Esophagus mucosa (tissue), 1 donor: ENCODE measurements at places on chromosomes 12 and 14.
A peak's percentile ranks its signal among the peaks of the same experiment; 100 is the strongest.

DNA sequence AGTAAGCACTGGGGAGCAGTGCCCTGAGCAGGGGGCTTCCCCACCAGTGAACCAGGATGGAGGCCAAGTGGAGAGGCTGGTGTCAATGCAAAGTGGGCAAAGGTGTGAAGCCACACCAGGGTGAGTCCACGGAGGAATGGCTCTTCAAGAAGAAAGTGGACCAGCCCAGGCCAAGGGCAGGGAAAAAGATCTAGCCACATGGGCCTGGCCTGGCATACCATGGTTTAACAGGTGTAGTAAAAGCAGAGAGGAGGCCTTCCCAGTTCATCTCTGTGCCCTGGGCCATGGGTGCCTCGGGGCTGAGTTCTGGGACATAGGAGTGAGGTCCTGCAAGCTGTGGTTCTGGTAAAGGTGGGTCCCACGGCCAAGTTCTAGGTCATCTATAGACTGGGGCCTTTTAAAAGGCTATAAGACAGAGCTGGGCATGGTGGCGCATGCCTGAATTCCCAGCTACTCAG, 153.4 kb downstream of the DPF3 start:
- ATAC-seq: no peak

DNA sequence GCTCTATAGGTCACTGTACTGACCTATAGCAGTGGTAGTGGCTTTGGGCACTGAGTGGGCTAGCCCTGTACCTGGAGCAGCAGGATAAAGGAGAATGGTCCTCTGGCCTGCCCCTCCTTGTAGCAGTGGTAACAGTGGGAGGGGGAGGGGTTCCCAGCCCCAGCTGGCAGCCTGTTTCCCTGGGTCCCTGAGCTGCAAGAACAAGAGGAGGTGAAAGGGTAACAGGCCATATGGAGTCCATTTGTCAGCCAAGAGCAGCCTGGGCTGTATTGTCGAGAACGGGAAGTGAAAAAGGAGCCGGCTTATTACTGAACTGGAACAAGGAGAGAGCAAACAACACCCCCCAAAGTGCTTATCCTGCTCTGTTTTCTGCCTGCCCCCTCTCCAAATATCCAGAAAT, 73.8 kb upstream of the SRSF5 start:
- ATAC-seq: no peak

DNA sequence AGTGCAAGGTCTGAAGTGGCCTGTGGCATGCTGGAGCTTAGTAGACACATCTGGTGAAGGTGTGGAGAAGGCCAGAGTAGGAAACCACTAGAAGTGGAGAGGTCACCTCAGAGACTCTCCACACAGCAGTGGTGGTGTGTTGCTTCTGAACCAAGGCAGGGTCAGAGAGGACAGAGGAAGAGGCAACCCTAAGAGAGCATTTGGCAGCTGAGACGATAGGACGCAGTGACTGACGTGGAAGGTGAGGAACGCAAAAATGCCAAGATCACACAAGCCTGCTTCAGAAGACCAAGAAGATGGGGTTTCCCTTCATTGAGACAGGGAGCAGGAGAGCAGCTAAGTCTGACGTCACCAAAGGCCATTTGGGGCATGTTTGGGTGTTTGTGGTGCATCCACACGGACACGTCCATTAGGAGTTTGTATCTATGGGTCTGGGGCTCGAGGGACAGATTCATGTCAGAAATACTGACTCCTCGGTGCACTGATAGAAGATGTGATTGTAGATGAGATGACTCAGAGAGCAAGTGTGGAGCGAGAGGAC, 338.1 kb downstream of the CACNA1C start:
- ATAC-seq: no peak

DNA sequence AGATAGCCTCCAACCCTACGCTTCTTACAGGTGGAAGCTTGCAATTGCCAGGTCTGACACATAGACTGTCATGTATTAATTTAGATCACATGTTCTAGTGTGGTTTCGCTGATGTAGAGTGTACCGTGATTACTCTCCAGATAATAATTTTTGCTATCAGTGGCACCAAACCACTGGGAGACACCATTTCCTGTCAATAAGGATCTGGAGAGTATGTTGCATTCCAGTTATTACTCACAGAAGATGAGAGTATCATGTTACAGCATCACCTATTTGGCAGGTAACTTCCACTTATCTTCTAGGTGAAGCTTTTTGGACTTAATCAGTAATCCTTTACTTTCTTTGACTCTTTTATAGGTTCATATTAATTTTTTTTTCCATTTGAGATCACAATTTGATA, 147.2 kb downstream of the HELB start:
- ATAC-seq: no peak

- ATAC-seq: no peak
Observed at GRCh38 chr12:89243771-89244170, 108.5 kb downstream of the DUSP6 start.

- ATAC-seq: no peak
Observed at GRCh38 chr12:127941332-127941731, 325.6 kb upstream of the TMEM132C start.

- ATAC-seq: peak; percentile 20
Observed at GRCh38 chr14:89276424-89276975, 140.5 kb downstream of the FOXN3 start.

- ATAC-seq: no peak
Observed at GRCh38 chr12:84648425-84648824, 264.2 kb downstream of the SLC6A15 start.

DNA sequence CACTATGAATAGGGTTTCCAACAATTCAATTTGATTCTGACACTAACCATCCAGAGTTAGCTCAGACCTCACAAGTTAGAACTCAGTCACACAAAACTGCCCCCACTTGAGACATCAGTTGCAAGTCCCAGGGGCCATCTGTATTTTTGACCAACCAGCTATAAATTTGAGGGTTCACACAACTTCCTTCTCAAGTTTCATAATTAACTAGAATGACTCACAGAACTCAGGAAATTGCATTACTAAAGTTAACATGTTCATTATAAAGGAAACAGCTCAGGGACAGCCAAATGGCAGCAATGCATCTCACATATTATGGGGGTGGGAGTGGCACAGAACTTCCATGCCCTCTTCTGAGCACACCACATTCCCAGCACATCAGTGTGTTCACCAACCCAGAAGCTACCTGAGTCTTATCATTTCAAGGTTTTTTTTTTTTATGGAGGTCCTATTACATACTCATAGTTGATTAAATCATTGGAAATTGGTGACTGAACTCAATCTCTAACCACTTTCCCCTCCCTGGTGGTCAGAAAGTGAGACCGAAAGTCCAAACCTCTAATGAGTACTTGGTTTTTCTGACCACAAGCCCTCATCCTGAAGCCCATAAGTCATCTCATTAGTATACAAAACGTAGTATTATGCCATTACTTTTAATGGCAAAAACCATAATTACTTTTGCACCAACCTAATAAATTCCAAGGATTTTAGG, 1721.5 kb upstream of the SEL1L start:
- no peak for ATAC-seq

DNA sequence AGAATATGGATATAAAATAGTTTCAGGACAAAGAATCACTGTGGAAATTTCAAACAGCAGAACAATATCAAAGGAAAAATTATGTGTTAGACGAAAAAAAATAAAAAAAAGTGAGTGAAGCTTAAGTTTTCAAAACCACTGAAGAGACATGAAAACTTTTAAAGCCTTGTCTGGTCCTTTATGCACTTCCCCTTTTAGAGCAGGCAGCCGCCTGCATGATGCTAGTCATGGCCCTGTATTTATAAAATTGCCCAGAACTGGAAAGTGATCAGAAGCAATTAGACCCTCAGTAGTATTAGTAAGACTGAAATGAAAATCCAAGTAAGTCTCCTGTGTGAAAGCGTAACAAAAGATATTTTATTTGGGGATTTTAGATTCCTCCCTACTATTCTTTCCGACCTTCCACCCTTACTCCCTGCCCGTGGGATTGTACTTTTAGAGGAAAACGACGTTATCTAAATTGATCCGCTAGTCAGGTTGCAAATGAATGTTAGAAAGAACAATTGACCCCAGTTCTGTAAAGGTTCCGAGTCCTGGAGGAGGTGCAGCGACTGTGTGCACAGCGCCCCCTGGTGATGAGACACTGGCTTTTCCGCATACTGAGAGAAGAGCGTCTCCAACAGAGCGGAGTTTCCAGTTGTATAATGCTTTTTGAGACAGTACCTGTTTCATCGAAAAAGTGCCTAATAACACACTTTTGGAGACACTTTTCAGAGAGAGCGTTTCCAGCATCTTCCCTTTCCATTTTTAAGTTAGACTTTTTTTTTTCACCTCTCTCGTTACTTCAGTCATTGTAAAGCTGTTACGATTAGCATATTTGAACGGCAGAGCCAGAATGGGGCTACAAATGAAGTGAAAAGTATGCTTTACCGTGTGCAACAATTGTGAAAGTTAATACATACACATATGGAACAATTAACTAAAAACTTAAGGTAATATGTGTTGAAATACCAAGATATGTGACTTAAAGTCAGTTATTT, 12.4 kb downstream of the MGST1 start:
- peak; percentile 36 for ATAC-seq

GRCh38 chr14:89621009-89621421, 204.0 kb upstream of the FOXN3 start:
- ATAC-seq: no peak

DNA sequence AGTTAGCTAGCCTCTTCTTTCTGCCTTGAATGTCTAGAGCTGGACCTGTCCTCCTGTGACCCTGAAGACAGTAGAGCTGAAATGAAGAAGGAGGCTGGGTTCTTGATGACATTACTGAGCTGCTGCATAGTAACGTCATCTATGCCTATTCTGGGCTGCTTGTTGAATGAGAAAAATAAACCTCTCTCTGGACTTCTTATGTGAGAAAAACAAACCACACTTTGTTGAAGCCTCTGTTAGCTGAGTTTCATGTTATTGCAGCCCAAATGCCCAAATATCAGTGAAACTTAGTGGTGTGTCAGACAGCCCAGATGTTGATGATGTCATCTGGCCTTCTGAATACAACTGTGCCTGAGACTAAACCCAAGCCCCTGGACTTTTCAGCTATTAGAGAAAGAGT, 67.0 kb upstream of the MAX start:
- ATAC-seq: no peak

- peak; percentile 47 for ATAC-seq
Observed at GRCh38 chr14:35051796-35052195, 5.7 kb downstream of the FAM177A1 start.

DNA sequence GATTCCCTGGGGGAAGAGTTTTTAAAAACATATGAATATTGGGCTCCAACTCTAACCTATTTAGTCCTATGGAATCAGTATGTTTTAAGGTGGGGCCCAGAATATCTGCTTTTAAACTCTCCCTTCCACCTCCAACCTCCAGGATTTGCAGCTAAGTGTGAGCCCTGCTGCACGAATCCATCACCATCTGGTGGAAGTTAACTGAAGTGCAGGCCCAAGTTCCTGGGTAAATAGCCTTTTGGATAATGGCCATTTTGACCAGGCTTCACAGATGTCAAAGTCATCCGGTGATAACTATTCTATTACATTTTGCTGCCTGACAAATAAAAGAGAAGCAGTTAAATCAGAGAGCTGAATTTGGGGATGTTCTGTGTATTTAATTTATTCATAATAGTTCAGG, 58.1 kb upstream of the RMST start:
- ATAC-seq: peak; percentile 29

GRCh38 chr12:26295001-26295400, 99.6 kb downstream of the SSPN start:
- no peak for ATAC-seq

- no peak for ATAC-seq
Observed at GRCh38 chr14:44782775-44783238, 178.9 kb downstream of the KLHL28 start.

- ATAC-seq: no peak
Observed at GRCh38 chr14:101114726-101115515, 211.4 kb upstream of the RTL1 start.

- no peak for ATAC-seq
Observed at GRCh38 chr14:56064513-56064912, 53.7 kb upstream of the PELI2 start.

DNA sequence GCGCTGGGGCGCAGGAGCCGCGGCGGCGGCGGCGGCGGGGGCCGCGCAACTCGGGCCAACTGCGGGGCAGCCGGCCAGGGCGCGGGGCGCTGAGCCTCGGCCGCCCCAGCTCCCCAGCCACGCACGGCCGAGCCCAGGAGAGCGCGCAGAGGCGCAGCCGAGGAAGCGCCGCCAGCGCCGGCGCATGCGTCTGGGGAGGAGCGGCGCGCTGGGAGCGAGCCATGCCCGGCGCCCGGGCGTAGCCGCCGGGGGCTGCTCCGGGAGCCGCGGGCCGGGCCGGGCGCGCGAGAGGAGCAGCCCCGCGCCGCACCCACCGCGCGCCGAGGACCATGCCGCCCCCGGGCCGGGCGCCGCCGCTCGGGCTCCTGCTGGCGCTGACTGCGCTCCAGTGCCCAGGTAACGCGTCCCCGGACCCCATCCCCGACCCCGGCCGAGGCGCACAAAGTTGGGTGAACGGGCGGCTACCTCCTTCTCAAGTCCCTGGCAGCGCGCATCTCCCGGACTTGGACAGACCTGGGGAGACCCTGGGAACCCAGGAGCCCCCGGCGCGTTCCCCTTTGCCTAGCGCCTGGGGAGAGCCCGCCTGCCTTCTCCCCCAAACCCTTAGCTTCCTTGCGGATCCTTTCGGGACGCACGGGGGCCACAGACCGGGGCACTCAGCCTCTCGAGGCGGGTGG, 121.4 kb downstream of the AACS start:
- ATAC-seq: peak; percentile 47

GRCh38 chr12:42507081-42507480, 82.5 kb downstream of the PRICKLE1 start:
- no peak for ATAC-seq

DNA sequence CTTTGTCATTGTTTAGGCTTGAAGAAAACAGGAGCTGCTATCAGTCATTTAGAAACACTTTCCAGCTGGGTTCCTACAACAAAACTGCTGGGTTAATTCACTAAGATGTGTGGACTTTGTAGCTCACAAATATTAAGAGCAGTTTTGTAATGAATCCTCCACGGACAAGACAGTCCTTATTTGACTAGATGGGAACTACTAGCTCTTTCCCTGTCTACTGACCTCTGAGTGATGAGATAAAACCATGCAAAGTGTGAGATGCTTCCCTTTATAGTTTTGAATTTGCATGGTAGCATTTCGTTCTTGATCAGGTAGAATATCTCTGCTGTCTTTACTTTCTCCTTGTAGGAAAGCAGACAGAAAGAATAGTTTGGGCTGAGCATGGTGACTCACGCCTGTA, 72.9 kb upstream of the STXBP6 start:
- ATAC-seq: no peak

GRCh38 chr14:23113431-23114119, 5.5 kb downstream of the CEBPE start:
- no peak for ATAC-seq

GRCh38 chr12:1804545-1805332, 15.6 kb upstream of the LRTM2 start:
- ATAC-seq: peak; percentile 79

DNA sequence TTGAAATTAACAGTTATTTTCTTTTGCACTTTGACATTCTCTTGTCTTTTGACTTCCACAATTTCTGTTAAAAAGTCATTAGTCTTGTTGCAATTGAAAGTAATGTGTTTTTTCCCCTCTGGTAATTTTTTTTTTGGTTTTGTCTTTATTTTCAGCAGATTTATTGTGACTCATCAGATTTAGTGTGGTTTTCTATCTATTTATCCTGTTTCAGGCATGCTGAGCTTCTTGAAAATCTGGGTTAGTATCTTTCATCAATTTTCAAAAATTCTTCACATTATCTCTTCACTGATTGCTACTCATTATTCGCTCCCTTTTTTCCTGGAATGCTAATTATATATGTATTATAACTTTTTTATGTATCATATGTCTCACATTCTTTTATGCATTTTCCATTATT, 15.3 kb upstream of the NTF3 start:
- no peak for ATAC-seq
